Type B pancreatic cell (in vitro differentiated cells): ENCODE measurements at places on chromosomes 5 and 9. TPM values are rescaled to one million over a fixed set of nuclear protein-coding genes. Genes with fewer than 3 reads are reported as not detected.

PCDHB6 gene
- total RNA-seq: 0.80 and 0.95 TPM in 2 replicates

CYLC2 gene
- not detected in 2 replicates for total RNA-seq

TAF1L gene
- total RNA-seq: not detected in 2 replicates

- H3K27me3 ChIP-seq: peaks cover 3% of the 10 kb centered on the region
- no peak overlapping the region for H3K27ac ChIP-seq
- peak; percentile 62 for DNase-seq
- no peak overlapping the region for H3K4me3 ChIP-seq
Observed at GRCh38 chr5:3026099-3026498, 274.6 kb upstream of the IRX2 start.

DNA sequence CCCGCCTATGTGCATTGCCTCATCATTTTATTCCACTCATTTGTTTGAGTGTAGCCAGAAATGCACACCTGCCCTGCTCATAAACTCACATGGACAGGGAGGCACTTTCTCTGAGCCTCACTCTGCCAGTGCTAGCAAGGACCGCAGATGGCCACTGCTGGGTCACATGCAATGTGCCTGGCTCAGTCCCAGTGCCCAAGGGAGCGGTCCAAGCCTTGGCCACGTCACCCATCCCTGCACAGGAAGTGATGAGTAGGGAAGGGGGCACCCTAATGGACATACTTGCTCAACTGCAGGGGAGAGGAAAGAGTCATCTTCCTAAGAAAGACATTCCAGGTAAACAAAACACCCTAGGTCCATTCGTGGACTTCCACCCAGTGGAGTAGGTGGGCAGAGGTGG is 630.9 kb downstream of the IRX1 start:
- peaks cover 16% of the 10 kb centered on the region for H3K4me1 ChIP-seq
- peaks cover 18% of the 10 kb centered on the region for H3K27me3 ChIP-seq
- no peak overlapping the region for H3K27ac ChIP-seq
- no peaks in the 10 kb centered on the region for H3K36me3 ChIP-seq
- H3K4me3 ChIP-seq: no peak overlapping the region

DNA sequence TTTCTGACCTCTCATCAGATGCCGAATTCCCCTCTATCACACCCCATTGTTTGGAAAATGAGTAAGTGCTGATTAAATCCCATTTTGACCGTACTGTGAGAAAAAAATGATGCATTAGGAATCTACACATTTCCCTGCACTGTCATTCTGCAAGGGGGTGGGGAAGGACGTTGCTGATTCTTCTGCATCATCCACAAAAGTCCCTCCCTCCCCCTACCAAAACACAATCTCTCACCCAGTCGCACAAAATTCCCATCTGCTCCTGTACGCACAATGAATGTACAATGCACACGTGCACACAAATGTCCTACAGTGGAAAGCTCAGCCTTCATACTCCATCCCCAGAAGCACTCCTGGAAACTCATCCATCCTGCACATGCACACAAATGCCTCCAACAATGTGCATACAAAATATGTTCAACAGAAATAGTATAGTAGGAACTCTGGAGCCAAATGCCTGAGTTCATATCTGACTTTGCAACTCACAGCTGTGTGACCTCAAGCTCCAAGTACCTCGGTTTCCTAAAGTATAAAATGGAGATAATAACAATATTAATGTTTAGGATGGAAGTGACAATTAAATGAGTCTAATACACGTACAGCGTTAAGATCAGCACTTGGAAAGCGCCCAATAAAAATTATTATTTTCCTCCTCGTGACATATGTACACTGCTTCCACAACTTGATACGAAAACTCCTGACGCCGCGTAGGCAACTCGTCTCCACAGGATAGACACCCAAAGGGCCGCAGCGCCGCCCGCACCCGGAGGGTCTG is 809 bp downstream of the TNIP1 start:
- H3K4me3 ChIP-seq: peak overlapping the region; percentile 90
- H3K27me3 ChIP-seq: no peaks in the 10 kb centered on the region
- H3K36me3 ChIP-seq: peaks cover 4% of the 10 kb centered on the region
- H3K4me1 ChIP-seq: peaks cover 45% of the 10 kb centered on the region
- no peak for DNase-seq

- peaks cover 18% of the 10 kb centered on the region for H3K27me3 ChIP-seq
- H3K4me3 ChIP-seq: no peak overlapping the region
- H3K4me1 ChIP-seq: peaks cover 19% of the 10 kb centered on the region
- no peaks in the 10 kb centered on the region for H3K36me3 ChIP-seq
Observed at GRCh38 chr5:169946743-169947295, 33.5 kb downstream of the INSYN2B start.

LTC4S gene
- 4.0 and 6.5 TPM in 2 replicates for total RNA-seq

- peaks cover 16% of the 10 kb centered on the region for H3K4me1 ChIP-seq
- H3K36me3 ChIP-seq: no peaks in the 10 kb centered on the region
- no peak for DNase-seq
- peak overlapping the region; percentile 17 for H3K4me3 ChIP-seq
Observed at GRCh38 chr9:127351182-127352166, 45.5 kb upstream of the SLC2A8 start.

- H3K27me3 ChIP-seq: no peaks in the 10 kb centered on the region
- DNase-seq: no peak
- no peaks in the 10 kb centered on the region for H3K36me3 ChIP-seq
- no peak overlapping the region for H3K27ac ChIP-seq
Observed at GRCh38 chr5:98464737-98465330, 308.6 kb upstream of the RGMB start.

DNA sequence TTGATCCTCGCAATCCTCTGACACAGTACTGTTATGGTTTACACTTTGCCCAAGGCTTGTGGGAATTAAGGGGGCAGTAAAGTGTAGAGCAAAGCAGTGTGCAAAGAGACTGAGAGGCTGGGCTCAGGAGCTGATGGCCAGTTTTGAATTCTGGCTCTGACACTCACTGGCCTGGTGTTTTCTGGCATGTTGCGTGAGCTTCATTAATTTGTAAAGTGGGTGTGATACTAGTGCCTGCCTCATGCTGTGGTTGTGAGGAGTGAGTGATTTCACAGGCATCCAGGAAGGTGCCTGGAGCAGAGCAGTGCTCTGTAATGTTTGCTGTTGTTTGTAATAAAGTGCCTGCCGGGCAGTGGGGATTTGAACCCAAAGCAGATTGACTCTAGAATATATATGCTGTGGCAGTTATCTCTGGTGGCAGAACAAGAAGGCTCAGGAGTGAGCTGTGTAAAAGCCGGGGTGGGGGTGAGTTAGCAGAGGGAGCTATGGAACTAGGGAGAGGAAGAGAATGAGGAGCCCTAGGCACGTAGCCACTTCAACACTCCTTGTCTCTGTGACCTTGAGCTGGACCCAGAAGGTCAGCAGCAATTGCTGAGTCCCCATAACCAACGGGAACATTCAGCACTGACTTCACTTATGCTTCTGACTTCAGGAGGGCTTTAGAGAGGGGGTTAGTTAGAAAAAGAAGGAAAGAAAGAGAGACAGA is 108.5 kb downstream of the DOCK2 start:
- no peak for DNase-seq
- peak overlapping the region; percentile 25 for H3K27ac ChIP-seq
- H3K36me3 ChIP-seq: no peaks in the 10 kb centered on the region
- peaks cover 37% of the 10 kb centered on the region for H3K27me3 ChIP-seq

DNA sequence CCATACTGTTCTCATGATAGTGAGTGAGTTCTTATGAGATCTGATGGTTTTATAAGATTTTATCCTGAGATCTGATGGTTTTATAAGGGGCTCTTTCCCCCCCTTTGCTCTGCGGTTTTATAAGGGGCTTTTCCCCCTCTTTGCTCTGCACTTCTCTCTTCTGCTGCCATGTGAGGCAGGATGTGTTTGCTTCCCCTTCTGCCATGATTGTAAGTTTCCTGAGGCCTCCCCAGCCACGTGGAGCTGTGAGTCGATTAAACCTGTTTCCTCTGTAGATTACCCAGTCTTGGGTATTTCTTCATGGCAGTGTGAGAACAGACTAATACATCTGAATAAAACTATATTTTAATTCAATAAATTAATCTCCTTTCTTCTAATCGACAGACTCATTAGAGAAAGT is 64.9 kb upstream of the ZSWIM6 start:
- peaks cover 6% of the 10 kb centered on the region for H3K4me1 ChIP-seq
- no peak overlapping the region for H3K4me3 ChIP-seq
- no peaks in the 10 kb centered on the region for H3K36me3 ChIP-seq
- no peak for DNase-seq
- H3K27me3 ChIP-seq: peaks cover 5% of the 10 kb centered on the region

GRCh38 chr9:87119328-87119881 is 172.1 kb upstream of the GAS1 start:
- DNase-seq: no peak
- H3K36me3 ChIP-seq: no peaks in the 10 kb centered on the region
- H3K4me1 ChIP-seq: peaks cover 27% of the 10 kb centered on the region
- peak overlapping the region; percentile 29 for H3K27ac ChIP-seq

- H3K27ac ChIP-seq: no peak overlapping the region
- H3K27me3 ChIP-seq: peaks cover 26% of the 10 kb centered on the region
- no peak overlapping the region for H3K4me3 ChIP-seq
- H3K4me1 ChIP-seq: no peaks in the 10 kb centered on the region
- H3K36me3 ChIP-seq: no peaks in the 10 kb centered on the region
Observed at GRCh38 chr5:169521366-169521983, 62.1 kb upstream of the SPDL1 start.

DNA sequence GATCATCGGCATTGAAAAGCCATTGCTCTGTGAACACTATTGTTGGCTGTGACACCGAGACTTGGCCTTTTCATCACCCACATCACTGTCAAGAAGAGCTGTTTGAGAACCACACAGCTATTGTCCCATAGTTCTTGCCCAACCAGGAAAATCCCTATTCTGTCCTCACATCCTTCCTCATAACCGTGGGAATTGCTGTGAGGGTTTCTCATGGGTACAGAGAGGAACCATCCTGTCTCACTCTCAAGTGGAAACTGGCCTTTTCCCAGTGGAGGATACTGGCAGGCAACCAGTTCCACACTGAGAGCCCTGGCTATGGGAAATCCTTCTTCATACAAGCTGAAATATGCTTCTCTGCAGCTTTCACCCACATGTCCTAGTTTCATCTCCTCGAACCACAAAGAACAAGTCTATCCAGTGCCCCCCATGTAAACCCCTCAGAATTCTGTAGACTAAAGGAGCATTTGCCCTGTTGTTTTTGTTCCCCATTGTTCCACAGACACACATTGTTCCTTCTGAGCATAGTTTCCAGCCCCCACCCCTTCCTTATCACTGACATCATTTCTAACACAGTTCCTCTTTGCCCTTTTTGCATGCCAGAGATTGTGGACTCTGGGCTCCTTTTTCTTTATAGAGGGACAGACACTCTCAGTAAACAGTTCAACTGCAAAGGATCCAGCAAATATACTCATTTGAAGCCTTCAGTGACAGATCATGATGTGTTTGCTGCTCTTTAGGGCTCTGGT is 57.8 kb upstream of the C5orf46 start:
- DNase-seq: no peak
- no peak overlapping the region for H3K4me3 ChIP-seq
- peaks cover 5% of the 10 kb centered on the region for H3K36me3 ChIP-seq
- no peak overlapping the region for H3K27ac ChIP-seq

PARP8 gene
- 19.6 and 25.2 TPM in 2 replicates for total RNA-seq

- H3K4me1 ChIP-seq: peaks cover 17% of the 10 kb centered on the region
- no peaks in the 10 kb centered on the region for H3K27me3 ChIP-seq
- H3K27ac ChIP-seq: no peak overlapping the region
- no peaks in the 10 kb centered on the region for H3K36me3 ChIP-seq
- DNase-seq: no peak
- H3K4me3 ChIP-seq: no peak overlapping the region
Observed at GRCh38 chr5:96067251-96067650, 105.6 kb upstream of the ELL2 start.

DNA sequence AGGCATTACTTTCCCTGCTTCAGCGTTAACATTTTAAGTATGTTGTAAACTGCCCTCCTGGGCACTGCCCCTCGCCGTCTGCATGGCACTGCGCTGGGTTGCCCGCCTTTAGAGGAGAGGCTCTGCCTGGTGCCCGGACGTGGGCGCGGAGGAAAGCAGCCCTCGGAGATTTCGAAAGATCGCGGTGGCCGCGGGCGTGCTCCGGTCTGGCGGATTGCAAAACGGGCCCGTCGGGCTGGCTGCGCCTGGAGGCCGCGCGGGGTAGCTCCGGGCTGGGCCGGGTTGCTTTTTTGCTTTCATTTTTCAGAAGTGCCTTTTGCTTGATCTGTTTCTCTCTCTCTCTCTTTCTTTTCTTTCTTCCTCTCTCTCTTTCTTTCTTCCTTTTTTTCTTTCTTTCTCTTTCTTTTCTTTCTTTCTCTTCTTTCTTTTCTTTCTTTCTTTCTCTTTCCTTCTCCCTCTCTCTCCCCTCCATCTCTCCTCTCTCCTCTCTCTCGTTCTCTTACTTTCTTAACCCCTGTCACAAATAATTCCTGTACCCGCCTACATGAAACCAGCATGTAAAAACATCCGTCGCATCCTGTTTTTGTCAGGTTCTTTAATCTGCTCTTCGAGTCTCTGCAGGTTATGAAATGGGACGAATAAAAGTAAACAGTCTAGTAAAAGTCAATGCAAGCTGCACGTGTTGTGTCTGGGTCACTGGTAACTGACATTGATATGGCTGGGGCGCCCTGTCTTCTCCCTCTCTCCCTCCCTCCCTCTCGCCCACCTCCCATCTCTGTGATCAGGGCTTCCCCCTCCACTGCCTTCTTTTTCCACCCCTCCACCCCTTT is 1.7 kb downstream of the FST start:
- H3K36me3 ChIP-seq: no peaks in the 10 kb centered on the region
- peaks cover 18% of the 10 kb centered on the region for H3K4me1 ChIP-seq
- no peak for DNase-seq
- peaks cover 73% of the 10 kb centered on the region for H3K27me3 ChIP-seq

LCP2 gene
- total RNA-seq: not detected in 2 replicates

DNA sequence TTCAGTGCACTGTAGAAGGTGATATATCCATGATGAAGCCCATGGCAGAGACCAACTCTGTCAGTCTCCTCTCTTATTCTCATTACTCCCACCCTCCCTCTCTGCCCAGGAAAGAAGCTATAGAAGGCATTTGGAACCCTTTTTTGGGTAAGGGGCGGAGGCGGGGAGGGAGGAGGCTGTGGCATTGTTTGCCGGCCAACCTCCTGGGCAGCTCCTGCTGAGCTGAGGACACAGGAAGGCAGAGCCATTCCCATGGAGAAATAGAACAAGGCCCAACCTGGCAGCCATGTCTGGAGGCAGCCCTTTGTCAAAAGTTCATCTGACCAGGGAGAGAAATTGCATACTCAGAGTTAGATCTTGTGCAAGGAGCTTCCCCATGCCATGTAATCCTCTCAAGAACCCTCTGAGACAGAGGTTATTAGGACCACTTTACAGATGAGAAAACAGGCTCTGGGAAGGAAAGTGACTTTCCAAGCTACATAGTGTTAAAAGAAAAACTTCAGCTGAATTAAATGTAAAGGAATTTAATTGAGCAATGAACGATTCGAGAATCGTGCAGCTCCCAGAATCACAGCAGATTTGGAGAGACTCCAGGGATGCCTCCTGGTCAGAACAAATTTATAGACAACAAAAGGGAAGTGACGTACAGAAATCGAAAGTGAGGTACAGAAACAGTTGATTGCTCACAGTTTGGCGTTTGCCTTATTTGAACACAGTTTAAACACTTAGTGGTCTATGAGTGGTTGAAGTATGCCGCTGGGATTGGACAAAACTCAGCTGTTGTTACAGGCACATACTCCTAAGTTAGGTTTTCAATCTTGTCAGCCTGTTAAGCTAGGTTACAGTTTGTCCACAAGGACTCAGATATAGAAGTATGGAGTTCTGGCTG is 158.6 kb downstream of the MELK start:
- H3K4me3 ChIP-seq: no peak overlapping the region
- no peaks in the 10 kb centered on the region for H3K4me1 ChIP-seq
- DNase-seq: no peak

- peaks cover 44% of the 10 kb centered on the region for H3K36me3 ChIP-seq
- no peak overlapping the region for H3K4me3 ChIP-seq
- H3K27ac ChIP-seq: peak overlapping the region; percentile 17
- DNase-seq: no peak
- peaks cover 14% of the 10 kb centered on the region for H3K4me1 ChIP-seq
Observed at GRCh38 chr9:123090198-123090896, 56.9 kb downstream of the GPR21 start.

CCDC192 gene
- 0.31 and 2.0 TPM in 2 replicates for total RNA-seq
